ENCODE measurements at places on chromosomes 12 and 14.

GRCh38 chr14:64841121-64841651 lies 38.5 kb downstream of the SPTB start:
- no peak for DNase-seq

DNA sequence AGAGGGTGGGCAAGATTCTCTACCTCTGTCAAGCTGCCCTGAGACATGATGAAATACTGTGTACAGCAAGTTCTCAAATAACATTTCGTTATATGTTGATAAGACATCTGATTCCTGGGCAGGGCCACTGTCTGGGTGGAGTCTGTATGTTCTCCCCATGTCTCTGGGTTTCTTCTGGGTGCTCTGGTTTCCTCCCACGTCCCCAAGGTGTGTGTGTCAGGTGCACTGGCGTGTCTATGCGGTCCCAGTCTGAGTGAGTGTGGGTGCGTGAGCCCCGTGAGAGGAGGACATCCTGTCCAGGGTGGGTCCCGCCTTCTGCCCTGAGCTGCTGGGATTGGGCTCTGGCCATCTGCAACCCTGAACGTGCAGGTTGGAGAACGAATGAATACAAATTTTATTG lies 29.6 kb downstream of the KCTD10 start:
- DNase-seq, result no peak

GRCh38 chr12:52759695-52760094 lies 17.4 kb downstream of the KRT76 start:
- no peak for DNase-seq

DNA sequence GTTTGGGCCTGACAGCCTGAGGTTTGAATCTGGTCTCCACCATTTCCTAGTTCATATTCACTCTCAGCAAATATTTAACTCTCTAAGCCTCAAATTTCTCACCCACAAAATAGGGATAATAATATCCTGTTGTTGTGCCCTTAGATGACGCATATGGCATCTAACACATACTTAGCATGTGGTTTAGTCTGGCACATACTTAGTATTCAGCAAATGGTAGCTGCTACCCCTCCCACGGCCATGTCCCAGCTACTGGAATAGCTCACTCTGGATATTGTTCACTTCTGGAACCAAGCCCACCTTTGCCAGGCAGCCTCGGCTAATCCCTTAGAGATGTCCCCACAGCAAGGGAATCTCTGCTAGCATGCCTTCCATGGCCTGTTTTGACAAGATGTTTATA lies 53.3 kb downstream of the BICD1 start:
- DNase-seq, result no peak

DNA sequence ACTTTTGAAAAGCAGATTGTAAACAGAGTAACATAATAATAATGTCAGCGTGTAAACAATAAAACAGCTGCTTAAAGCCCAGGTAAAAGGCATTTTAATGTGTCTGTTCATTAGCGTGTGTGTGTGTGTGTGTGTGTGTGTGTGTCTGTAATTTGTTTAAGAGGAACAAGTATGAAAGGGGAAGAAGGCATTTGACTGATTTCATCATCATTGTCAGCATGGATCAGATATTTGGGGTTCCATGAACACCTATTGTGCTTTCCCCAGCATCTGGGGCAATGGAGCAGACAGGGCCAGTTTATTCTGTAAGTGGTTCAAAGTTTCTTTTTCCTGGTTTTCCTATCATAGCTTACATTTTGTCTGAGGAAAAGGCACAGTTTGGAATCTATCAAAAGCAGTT lies 28.9 kb downstream of the SLC25A21 start:
- DNase-seq, result peak; percentile 50

DNA sequence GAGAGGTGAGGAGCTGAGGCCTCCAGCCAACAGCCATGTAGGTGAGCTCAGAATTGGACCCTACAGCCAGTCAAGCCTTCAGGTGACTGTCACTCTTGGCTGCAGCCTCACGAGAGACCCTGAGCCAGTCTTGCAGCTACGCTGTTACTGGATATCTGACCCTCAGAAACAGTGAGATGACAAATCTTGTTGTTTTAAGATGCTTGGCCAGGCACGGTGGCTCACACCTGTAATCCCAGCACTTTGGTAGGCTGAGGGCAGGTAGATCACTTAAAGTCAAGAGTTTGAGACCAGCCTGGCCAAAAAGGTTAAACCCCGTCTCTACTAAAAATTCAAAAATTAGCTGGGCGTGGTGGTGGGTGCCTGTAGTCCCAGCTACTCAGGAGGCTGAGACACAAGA lies 6.2 kb downstream of the PLEK2 start:
- no peak for DNase-seq

DNA sequence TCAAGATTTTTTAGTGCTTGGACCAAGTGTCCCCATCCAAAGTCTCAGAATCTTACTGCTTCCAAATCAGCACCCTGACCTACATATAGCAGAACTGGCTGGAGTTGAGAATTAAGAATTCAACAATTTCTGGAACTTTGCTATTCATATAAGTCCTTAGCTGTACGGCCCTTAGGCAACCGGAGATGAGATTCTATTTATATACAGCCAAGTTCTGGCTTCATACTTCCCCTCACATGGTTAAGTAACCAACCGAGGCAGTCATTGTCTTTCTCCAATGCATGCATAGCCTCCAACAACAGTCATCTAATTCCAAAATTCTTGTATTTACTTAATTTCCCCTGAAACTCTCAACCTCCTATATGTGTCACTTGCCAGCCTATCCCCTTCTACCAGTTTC lies 76.6 kb downstream of the SINHCAF start:
- no peak for DNase-seq

- DNase-seq, result no peak
Measured at GRCh38 chr14:105091054-105091516, 25.9 kb upstream of the GPR132 start.

- DNase-seq, result no peak
Measured at GRCh38 chr14:23405096-23405495, 3.0 kb downstream of the MYH6 start.

DNA sequence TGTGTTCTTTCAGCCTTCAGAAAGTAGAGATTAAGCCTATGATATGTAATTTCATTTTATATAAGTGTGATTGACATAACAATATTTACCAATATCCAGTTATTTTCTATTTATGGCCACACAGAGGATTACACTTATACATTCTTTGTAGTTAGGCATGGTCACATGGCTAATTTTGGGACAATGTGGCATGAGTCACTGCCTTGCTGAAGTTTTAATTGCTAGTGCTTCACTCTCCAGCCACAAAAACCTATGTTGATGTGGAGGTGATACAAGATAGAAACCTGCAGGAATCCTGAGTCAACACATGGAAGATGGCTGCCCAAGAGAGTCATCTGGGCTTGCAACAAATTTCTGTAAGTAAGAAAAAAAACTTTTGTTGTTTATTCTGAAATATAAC lies 17.0 kb downstream of the CLEC14A start:
- no peak for DNase-seq

GRCh38 chr12:23005387-23005786 lies 380.4 kb downstream of the ETNK1 start:
- DNase-seq, result no peak

DNA sequence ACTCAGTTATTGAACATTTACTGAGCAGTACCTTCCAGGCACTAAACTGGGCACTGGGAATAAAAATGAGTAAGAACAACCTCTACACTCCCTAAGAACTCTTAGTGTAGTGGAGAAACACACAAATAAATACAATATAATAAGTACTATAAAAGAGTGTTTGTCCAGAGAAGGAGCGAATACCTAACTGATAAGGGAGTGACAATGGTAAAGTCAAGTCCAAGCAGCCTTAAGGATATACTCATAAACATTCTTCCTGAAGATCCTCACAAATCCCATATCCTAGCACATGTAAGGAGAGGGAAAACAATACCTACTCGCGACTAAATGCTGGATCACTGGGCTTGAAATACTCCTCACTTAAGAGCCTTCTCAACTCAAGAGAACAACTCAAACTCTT lies 32.8 kb downstream of the SPTLC2 start:
- no peak for DNase-seq

- DNase-seq, result no peak
Measured at GRCh38 chr14:76262641-76263040, 110.9 kb downstream of the GPATCH2L start.

DNA sequence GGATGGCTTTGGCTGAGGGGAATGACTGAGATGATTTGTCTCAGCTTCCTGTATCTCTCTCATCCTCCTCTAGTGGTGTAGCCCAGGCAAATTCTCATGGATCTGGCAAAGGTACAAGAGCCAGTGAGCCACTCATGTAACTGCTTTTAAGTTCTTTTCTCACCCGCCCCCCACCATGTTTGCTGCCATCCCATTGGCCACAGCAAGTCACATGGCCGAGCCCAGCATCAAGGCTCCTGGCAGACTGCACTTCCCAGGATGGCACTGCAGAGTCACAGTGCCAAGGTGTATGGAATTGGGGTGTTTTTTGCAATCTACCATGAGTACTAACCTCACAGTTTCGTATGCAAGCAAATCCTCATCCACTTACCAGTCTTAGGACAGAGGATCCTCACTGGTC lies 50.9 kb downstream of the CHST11 start:
- DNase-seq, result no peak

DNA sequence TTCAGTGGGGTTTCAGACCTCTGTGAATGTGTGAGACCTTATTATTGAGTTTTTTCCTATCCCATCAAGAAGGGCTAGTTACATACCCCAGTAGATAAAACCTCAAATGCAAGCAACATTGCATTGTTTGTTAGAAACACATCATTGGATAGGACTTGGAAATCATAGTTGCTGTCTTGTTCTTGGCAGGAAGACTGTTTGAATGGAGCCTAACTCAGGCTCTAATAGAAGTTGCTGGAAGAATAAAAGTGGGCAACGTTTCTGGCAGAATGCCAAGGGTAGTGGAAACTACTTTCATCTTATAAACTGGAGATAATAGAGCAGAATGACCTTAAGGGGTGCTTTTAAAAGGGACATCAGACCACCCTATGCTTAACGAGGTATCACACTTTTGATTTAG lies 9.9 kb upstream of the PTHLH start:
- DNase-seq, result no peak

DNA sequence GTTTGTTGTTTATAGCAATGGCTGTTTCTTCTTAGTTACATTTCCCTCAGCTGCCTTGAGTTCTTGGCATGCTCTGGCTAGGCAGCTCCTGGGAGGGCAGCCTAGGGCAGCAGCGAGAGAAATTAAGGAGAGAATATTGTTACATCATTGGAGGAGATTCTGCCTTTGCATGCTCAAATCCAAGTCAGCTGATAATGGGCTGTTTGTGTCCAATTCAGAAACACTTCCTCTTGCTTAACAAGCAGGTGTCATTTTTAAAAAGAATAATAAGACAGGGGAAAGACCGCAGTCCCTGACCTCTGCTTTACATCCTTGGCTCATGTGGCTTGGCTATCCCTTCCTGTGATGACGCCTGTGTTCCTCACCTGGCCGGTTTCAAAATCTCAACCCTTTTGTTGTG lies 76.9 kb downstream of the ESR2 start:
- DNase-seq, result no peak

DNA sequence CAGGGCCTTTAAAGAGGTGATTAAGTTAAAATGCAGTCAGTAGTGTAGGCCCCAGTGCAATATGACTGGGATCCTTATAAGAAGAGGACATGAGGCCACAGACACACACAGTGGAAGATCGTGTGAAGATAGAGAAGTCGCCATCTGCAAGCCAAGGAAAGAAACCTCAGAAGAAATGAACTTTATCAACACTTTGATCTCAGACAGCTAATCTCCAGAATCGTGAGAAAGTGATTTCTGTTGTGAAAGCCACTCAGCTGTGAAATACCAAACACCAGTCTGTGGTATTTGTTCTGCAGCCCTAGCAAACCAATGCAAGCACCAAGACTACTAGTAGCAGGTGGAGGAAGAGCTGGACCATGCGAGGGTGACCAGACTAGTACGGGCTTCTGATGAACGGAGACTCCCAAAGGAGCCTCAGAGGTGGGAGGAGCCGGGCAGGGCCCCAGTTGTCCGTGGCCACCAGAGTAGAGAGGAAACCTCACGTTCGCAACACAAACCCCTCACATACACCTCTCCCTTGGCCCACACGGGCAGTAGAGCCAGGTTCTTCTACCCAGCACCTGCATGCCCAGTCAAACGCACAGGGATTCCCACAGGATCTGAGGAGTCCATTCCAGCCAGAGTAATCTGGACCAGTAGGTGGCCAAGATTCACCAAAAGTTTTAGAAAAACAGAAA lies 243.0 kb downstream of the TTC8 start:
- no peak for DNase-seq

- DNase-seq, result no peak
Measured at GRCh38 chr12:57262126-57262822, 11.3 kb upstream of the STAC3 start.

DNA sequence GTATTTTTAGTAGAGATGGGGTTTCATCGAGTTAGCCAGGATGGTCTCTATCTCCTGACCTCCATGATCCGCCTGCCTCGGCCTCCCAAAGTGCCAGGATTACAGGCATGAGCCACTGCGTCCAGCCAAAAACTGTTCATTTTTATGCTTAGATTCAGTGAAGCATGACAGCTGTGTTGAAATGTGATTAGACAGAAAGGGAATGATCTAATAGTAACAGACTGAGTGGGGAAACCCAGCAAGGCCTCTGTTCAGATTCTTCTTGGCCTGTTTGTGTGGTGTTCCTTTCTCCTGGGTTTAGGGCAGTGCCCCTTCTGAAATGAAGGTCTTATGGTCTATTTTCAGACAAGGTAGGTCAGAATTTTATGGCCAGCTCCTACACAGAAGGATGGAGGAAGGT lies 11.8 kb upstream of the ABCD4 start:
- DNase-seq, result no peak

DNA sequence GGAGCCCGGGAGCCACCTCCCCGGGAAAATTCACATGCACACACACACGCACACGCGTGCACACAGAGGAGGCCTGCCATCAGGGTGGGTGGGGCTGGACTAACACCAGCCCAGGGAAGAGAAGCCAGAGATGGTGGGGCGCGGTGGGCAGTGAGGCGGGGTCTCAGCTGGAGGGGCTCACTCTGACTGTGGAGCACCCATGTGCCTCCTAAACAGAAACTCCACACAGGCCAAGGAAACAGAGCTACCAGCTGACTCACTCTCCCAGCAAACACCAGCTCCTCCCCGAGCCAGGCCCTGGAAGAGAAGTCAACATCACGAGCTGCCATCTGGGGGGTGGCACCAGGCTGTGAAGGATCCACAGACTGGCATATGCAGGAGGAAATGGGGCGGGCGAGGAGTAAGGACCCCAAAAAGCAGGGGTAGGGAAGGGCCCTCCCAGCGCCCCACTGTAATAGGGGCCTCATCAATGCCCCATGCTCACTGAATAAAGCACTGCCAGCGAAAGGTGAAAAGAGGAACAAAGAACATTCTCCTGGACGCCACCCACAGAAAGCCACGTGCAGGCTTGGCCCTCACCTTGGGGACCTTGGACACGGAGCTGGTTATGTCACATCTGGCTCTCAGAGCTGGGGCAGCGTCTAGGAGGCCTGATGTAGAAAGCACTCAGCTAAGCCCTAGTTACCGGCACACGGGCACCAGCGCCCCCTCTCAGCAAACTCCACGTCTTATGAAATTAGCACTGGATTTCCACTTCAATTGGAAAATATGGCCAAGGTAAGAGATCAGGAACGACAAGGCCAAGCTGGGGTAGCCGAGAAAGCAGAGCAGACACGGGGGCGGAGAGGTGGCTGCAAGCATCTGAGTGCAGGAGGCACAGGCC lies 8.4 kb upstream of the INF2 start:
- peak; percentile 70 for DNase-seq

GRCh38 chr12:48279101-48279500 lies 71.6 kb downstream of the ZNF641 start:
- peak; percentile 57 for DNase-seq

All from NB4 (cell line).